ENCODE measurements at places on chromosomes 16 and 17.

DNA sequence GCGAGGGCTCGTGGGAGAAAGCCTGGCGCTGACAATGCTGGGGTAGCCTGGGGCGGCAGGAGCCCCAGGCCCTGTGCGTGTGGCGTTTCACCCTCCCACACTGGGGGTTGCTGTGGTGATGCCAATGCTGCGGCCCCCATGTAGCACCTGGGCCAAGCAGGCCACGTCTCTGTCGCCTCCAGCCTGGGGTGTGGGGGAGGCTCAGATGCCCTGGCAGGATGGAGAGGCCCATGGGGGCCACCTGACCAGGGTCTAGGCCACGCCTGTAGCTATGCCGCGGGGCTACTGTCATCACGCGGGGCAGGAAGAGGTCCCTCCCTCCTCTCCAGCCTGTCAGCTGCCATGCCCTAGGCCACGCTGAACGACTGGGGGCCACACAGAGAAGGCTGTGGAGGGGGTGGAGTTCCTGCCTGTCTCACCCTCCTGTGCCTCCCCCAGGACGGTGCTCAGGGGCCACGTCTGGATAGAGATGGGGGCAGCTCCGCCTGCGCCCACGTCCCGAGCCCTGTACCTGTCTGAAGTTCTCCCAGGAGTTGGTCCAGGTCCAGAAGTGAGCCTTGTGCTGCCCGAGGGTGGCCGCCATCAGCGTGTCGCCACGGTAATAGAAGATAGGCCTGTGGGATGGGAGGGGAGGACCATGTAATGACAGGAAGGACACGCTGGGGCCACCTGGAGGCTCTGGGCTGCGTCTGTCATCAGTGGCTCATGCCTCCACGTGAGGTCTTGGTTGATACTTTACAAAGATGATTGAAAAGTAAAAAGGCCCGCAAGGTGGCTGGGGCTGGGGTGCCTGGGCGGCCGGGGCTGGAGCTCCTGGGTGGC lies 12.7 kb upstream of the APRT start:
- DNase-seq: no peak

DNA sequence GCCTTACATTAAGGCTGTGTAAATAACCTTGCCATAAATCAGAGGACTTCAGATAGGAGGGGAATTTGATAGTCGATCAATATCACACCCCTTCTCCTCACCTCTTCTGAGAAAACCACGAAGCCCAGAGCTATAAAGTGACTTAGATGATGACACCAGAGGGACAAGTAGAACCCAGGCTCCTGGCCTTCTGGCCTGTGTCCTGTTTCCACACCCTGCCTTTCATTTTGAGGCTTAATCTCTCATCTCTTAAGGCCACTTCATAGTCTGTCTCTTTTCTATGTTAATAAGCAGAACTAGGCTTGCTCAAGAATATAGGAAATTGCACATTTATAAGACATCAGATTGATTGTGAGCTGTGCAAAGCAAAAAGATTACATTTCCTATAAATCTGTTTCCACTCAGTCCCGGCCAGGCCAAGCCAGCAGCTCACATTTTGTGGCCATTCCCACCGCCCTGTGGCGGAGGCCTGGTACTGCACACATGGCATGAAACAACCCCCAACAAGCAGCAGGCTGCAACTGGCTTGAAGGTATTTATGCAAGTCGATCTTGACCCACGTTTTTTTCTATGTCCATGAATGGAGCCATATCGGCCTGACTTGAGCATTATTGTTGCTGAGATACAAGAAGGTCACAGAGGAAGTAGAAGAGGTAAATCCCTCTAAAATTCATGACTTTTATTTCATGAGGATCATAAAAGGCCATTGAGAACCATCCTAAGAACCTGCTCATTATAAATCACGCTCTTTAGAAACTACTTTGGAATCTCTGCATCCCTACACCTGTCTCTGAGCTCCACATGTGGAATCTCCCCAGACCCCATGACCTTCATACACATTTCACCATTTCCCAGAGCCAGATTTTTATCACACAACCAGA lies 93.7 kb downstream of the PMP22 start:
- no peak for DNase-seq

- DNase-seq: no peak
Observed at GRCh38 chr17:73799781-73800627, 155.8 kb upstream of the SDK2 start.

GRCh38 chr17:54990118-54990517 lies 21.6 kb downstream of the STXBP4 start:
- no peak for DNase-seq

- no peak for DNase-seq
Observed at GRCh38 chr17:73090396-73091202, 1.9 kb downstream of the SLC39A11 start.

- no peak for DNase-seq
Observed at GRCh38 chr17:58273453-58274104, 7.2 kb downstream of the MPO start.

DNA sequence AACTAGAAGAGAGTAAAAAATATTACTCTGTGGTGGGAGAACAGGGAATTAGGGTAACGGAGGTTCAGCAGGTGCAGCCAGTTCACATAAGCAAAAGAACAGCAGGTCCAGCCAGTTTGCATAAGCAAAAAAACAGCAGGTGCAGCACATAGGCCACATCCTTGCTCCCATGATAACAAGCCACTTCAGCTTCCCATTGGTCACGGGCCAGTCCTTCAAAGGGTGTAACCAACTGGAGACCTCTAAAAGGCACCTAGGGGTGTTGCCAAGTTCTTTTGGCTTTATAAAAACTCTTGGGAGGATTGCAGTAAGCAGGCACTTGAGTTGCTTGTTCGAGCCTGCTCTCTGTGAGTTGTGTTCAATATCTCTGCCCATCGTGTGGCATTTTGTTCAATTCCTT lies 488.1 kb downstream of the XYLT1 start:
- DNase-seq: no peak

DNA sequence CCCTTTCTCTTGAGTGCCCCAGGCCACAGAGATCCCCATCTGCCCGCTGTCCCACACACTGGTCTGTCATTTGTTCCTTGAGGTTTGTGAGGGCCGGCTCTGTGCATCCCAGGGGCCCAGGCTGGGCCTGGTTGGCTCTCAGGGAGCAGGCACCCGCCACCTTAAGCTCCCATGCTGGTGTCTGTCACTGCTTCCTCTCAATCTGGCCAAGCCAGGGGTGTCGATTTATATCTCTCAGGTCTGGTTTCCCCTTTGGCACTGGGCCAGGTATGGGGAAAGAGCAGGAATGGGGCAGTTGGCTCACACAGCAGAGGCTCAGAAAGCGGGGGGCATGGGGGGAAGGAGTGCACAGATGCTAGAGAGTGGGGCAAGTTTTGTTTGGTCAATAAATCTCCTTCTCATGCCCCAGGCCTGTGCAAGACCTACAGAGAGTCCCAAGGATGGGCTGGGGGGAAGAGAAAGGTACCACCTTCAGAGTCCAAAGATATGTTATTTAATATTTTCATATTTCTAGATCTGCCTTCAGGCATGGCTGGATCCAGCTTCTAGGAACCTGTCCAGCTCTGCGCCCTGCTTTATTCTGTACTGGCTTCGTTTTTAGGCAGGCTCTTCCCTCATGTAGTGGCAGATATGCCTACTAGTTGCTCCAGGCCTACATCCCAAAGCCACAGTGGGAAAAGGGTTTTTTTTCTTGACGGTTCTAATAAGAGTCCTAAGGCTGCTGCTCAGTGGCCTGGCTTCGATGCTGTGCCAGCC lies 34.3 kb downstream of the IL4R start:
- no peak for DNase-seq

GRCh38 chr16:13780406-13781168 lies 139.4 kb upstream of the ERCC4 start:
- no peak for DNase-seq

- no peak for DNase-seq
Observed at GRCh38 chr16:30621765-30622164, 11.6 kb upstream of the ZNF689 start.

GRCh38 chr17:864315-864714 lies 82.2 kb downstream of the MRM3 start:
- DNase-seq: no peak
